A549 treated with Hydrocortisone at 1 μM for 4 hours (cell line): ENCODE measurements at places on chromosomes 4 and X. TPM values are rescaled to one million over a fixed set of nuclear protein-coding genes. Genes with fewer than 3 reads are reported as not detected.

CXCL13 gene
- not detected in 5 replicates for total RNA-seq

SMS gene
- 185 to 230 TPM (median 190 TPM) in 5 replicates for total RNA-seq

TMEM255A gene
- 0.23 to 0.74 TPM (median 0.33 TPM) in 5 replicates for total RNA-seq

IQCM gene
- total RNA-seq = not detected in 5 replicates

BDH2 gene
- 8.0 to 9.2 TPM (median 8.8 TPM) in 5 replicates for total RNA-seq

CCNG2 gene
- total RNA-seq = 3.4 to 5.9 TPM (median 4.6 TPM) in 5 replicates

ENOPH1 gene
- total RNA-seq = 26.6 to 33.7 TPM (median 29.5 TPM) in 5 replicates

C4orf36 gene
- 0.83 to 1.6 TPM (median 1.2 TPM) in 5 replicates for total RNA-seq

DNASE1L1 gene
- 27.2 to 31.3 TPM (median 29.9 TPM) in 5 replicates for total RNA-seq

TMEM156 gene
- total RNA-seq = 17.9 to 22.8 TPM (median 21.0 TPM) in 5 replicates

GLOD5 gene
- total RNA-seq = not detected in 5 replicates

F8A3 gene
- 0.53 to 1.2 TPM (median 0.91 TPM) in 5 replicates for total RNA-seq

MAGED4B gene
- total RNA-seq = 11.0 to 14.0 TPM (median 12.8 TPM) in 5 replicates

SPANXN4 gene
- total RNA-seq = not detected in 5 replicates

PPA2 gene
- total RNA-seq = 74.8 to 79.5 TPM (median 77.1 TPM) in 5 replicates

AFF2 gene
- not detected in 5 replicates for total RNA-seq

PRDM5 gene
- 2.7 to 5.3 TPM (median 3.8 TPM) in 5 replicates for total RNA-seq

RASSF6 gene
- 0.75 to 1.0 TPM (median 0.85 TPM) in 5 replicates for total RNA-seq

HELT gene
- not detected in 5 replicates for total RNA-seq

NEXMIF gene
- 0.01 to 0.02 TPM (median 0.01 TPM) in 4 of 5 replicates, not detected in the other for total RNA-seq

HEPH gene
- total RNA-seq = not detected in 5 replicates

TRIML2 gene
- total RNA-seq = 33.0 to 53.7 TPM (median 42.4 TPM) in 5 replicates

TMEM128 gene
- total RNA-seq = 11.2 to 13.1 TPM (median 11.5 TPM) in 5 replicates

TGIF2LX gene
- total RNA-seq = not detected in 5 replicates

TRIM2 gene
- total RNA-seq = 0.62 to 1.2 TPM (median 0.64 TPM) in 5 replicates

MAGEA9B gene
- total RNA-seq = not detected in 5 replicates

MAGT1 gene
- total RNA-seq = 33.1 to 54.6 TPM (median 40.7 TPM) in 5 replicates

CPLX1 gene
- total RNA-seq = 0.29 to 0.66 TPM (median 0.61 TPM) in 5 replicates

PCDH7 gene
- total RNA-seq = 0.07 to 0.31 TPM (median 0.08 TPM) in 5 replicates

ARSH gene
- not detected in 5 replicates for total RNA-seq

GAB1 gene
- 1.6 to 3.8 TPM (median 2.3 TPM) in 5 replicates for total RNA-seq
